ENCODE measurements at places on chromosomes 3 and 15.

- no peaks in the 10 kb centered on the region for H3K36me3 ChIP-seq
- no peaks in the 10 kb centered on the region for H3K27me3 ChIP-seq
Observed at GRCh38 chr3:57298041-57298440, 5.6 kb upstream of the ASB14 start.

GRCh38 chr3:5675319-5675718, 487.8 kb downstream of the EDEM1 start:
- H3K4me3 ChIP-seq = no peak overlapping the region
- no peaks in the 10 kb centered on the region for H3K27me3 ChIP-seq
- DNase-seq = no peak

DNA sequence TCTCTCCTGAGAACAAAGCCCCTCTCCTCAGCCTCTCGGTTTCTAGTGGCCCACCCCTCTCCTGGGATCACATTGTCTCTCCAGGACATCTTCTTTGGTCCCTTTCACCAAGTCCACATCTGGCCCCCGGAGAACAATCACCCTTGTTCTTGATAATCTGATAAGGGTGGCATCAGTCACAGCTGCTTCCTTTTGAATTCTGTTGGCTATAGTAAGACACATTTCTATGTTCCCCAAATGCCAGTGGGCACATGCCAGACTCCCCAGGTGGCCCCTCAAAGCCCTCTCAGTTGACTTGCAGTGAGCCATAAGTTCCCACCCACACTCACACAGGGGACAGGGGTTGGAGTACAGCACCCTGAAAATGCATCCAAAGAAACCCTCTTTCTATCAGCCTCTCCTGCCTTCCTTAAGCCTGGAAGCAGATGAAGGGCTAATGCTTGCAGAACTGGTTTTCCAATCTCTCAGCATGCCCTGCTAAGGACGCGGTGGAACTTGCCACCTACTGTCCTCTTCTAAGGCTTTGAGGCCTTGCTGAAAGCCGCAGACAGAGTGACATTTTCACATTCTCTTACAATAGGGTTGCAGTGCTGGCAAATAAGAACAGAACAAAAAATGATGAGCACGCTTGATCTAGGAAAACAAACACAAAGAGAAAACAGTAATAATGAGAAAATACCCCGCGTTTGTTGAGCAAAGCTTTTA, 101.3 kb upstream of the SLCO3A1 start:
- no peak for DNase-seq
- no peaks in the 10 kb centered on the region for H3K36me3 ChIP-seq
- H3K4me3 ChIP-seq = no peak overlapping the region
- no peaks in the 10 kb centered on the region for H3K27me3 ChIP-seq
- H3K4me1 ChIP-seq = no peaks in the 10 kb centered on the region

GRCh38 chr3:149833241-149833640, 20.2 kb downstream of the RNF13 start:
- no peak overlapping the region for H3K27ac ChIP-seq
- no peaks in the 10 kb centered on the region for H3K27me3 ChIP-seq
- peaks cover under 1% of the 10 kb centered on the region for H3K4me1 ChIP-seq
- peaks cover 4% of the 10 kb centered on the region for H3K36me3 ChIP-seq
- no peak for DNase-seq
- no peak overlapping the region for H3K4me3 ChIP-seq
